Astrocyte of the cerebellum (primary cell): ENCODE measurements at places on chromosomes 16 and 17.

DNA sequence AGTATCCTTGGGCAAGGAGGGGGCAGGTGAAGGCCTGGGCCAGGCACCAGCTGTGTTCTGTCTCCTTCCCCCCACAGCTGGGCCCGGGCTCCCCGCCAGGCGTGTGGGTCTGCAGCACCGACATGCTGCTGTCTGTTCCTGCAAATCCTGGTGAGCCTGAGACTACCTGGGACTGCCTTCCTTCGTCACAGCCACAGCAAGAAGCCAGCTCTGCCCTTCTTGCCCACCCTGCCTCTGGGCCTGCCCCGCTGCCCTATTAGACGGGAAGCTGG, 12.3 kb downstream of the FCSK start:
- no peak for DNase-seq

- no peak for DNase-seq
These were observed 7.8 kb downstream of the DBNDD1 start for GRCh38 chr16:90011508-90011819.

DNA sequence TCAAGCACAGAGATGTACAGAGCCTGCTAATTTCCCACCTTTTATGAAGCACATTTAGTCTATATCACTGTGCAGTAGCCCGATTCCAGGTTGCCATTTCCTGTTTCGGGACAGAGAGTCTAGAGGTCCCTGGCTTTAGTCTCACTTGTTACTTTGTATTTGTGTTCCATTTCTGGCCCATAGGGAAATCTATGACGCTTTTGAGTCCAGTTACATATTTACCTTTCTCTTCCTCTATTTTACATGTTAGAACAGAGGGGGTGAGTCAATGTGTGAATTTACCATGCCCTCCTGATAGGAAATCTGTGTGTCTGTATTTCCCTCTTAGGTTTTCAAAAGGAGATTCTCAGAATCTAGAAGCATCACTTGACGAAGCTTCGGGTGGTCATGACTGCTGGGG, 227.1 kb upstream of the ZFHX3 start:
- no peak for DNase-seq

DNA sequence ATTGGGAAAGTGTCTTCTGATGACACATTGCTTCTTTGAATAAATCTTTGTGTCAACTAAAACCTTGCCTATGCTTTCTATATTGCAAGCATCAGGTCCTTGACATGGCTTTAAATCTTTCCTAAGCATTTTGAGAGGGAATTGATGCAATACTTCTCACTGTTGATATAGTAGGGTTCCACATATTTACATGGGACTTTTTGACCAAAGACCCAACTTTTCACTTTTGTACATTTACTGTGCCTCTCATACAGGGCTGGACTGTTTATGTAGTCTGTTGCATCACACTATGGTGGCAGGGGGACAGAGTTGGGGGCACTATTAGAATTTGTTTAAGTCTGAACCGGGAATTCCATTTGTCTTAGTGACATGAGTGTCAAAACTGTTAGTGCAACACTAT, 308.5 kb upstream of the TBX2 start:
- DNase-seq = no peak

DNA sequence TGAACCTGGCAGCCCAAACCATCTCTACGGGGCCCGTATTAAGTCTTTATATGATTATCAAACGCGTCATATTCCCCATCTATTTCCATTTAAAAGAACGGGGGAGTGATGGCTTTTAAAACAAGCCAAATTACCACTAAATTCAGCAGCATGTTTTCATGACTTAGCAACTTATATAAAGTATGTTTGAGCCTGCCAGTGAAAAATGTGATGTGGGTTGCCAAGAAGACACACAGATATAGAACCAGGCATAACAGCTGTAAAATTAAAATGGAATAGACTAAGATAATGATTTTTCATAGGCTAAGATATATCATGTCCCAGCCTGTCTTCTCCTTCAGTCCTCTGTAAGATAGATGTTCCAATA, 44.8 kb upstream of the HSBP1 start:
- no peak for DNase-seq

- DNase-seq = no peak
These were observed 2.5 kb upstream of the CLTC start for GRCh38 chr17:59617156-59617732.

- no peak for DNase-seq
These were observed 259.6 kb downstream of the TMEM114 start for GRCh38 chr16:8330761-8331160.

GRCh38 chr17:77738751-77739531, 219.6 kb upstream of the TNRC6C start:
- no peak for DNase-seq

DNA sequence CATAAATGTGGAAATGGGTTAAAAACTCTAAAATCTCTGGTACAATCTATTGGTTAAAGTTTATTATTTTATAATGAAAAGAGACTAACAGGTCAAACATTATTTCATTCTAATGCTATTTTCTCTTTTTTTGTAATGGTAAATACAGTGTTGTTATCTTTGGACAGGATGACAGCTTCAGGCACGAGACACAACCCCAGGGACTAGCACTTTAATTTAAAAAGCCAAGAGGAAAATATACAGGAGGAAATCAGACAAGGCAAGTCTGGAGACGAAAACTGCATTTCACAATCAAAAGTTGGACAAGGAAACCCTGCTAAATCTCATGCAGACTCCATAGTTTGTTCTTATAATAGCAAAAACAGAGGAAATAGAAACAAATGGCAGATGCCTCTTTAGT, 589.1 kb upstream of the CDH8 start:
- no peak for DNase-seq

GRCh38 chr17:31533546-31534155, 142.2 kb downstream of the RAB11FIP4 start:
- no peak for DNase-seq

DNA sequence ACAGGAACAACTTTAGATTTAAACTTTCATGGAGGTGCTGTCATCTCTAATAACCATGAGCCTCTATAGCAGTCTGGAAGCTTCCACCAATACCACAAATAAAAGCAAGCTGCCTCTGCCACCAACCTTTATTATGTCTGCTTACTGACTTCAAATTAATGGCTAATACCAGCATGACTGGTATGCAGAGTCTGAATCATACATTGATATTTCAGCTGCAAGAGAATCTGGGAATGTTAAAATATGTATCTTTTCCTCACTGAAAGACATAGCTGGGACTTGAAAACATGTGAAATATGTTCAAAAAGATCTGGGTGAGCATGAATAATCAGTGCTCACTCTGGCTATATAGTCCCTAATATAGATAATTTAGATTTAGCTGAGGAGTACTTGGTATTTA, 488.6 kb downstream of the CDH8 start:
- no peak for DNase-seq

DNA sequence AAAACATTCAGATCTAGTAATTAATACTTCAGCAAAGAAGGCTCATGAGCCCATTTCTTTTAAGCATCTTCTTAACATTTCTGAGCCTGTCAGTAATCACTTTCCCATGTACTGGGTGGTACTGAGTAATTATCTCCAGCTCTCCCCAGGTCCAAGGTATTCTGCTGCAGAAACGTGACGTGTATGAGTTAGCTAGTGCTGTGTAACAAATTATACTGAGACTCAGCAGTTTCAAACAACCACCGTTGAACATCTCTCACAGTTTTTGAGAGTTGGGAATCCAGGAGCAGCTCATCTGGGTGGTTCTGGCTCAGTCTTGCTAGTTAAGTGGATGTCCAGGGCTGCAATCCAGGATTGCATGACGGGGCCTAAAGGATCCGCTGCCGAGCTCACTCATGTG, 25.2 kb downstream of the C16orf95 start:
- DNase-seq = no peak

DNA sequence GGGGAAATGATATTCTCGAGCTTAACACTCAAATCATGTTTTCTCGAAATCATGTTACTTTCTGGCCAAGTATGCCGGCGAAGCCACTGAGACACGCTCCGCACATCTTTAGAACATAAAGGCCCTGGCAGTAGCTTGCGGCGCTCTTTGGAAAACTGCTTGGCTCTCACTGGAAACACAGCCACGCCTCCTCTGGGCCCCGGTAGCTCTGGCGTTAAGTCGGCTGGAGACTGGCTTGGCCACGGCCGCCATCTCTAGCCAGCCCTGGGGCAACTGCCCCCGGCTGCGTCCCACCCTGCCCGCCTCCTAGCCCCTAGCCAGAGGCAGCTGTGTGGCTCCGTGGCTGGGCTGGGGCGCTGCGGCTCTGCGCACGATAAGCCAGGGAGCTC, 9.2 kb upstream of the BAIAP2 start:
- no peak for DNase-seq

- DNase-seq = no peak
These were observed 79.3 kb downstream of the ABCC12 start for GRCh38 chr16:48076455-48077012.

- DNase-seq = no peak
These were observed 215.1 kb downstream of the CCDC182 start for GRCh38 chr17:57530026-57530425.

DNA sequence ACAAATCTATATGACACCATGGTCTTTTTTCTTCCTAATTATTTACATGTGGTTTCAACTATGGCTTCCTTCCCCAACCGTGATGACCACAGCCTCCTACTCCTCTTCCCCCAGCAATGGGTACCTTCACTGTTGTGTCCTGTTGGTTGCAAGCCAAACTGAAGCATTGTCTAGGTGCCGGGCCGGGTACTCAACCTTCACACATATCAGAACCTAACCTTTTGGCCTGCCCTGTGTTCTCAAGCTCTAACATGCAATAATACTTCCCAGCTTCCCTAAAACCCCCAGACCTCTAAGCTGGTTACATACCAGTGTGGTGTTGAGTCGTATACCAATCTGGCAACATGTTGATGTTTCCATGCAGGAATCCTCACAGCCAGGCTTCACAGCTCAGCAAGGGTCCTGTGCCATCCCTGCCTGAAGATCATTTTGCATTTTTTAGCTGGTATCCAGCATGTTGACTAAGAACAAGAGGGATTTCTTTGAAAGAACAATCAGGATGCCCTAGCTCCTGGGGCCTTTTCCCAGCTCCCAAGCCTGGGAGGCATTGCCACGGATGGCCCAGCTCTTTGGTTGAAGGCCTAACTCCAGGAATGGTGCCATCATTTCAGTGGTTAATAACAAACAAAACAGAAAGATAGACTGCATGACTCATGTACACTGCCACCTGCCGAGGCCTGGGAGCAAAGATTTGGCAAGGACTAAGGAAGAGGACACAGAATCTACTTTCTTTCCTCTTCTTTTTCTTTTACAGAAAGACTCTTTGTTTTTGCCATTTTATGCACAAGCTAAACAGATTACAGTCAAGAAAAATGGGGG, 373.7 kb upstream of the SALL1 start:
- peak; percentile 86 for DNase-seq

DNA sequence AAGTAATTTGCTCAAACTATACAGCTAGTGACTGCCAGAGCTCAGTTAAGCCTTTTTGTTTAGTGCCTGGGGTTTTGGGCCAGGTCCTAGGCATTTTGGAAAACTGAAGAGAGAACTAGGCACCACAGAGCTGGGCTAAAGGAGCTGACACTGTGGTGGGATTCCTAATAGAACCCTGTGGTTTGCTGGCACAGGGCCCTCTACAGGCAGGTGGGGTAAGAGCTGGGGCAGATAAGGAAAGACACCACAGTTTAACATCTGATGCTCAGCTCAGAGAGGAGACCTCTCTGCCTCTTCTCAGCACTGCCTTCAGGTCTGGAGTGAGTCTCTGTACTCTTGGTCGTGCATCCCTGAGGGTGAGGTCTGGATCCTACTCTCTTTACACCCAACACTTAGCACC, 121.2 kb downstream of the SNX11 start:
- DNase-seq = no peak

DNA sequence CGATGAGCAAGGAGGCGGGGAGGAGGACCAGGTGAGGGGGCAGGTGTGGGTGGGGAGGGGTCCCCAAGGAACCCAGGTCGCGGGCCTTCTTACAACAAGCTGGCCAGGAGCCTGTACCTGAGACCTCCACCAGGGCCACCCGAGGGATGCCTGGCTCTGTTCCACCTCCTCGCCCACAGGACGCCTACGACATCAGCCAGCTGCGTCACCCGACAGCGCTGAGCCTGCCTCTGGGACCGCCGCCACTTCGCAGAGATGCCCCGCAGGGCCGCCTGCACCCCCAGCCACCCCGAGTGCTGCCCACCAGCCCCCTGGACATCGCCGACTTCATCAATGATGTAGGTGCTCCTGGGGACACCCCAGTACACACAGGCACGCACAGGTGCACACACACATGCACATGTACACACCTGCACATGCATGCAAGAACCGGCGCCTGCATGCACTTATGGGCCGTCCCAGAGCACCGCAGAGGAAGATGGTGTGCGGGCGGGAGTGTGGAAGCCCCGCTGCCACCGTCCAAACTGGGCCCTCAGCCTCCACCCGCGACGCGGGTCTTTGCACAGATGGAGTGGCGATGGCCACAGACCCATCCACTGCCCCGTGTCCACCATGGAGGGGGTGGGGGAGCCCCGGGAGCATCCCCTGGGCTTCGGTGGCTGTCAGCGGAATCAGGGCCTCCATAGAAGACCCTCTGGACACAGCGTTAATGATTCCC, 6.6 kb downstream of the SLC22A31 start:
- no peak for DNase-seq

- no peak for DNase-seq
These were observed 29.5 kb upstream of the RPH3AL start for GRCh38 chr17:381941-382643.

- no peak for DNase-seq
These were observed 82.5 kb downstream of the NXN start for GRCh38 chr17:896953-897661.

GRCh38 chr17:75442168-75443103, 14.0 kb upstream of the TMEM94 start:
- DNase-seq = no peak

- peak; percentile 49 for DNase-seq
These were observed 34.5 kb downstream of the NACA2 start for GRCh38 chr17:61556224-61557188.

DNA sequence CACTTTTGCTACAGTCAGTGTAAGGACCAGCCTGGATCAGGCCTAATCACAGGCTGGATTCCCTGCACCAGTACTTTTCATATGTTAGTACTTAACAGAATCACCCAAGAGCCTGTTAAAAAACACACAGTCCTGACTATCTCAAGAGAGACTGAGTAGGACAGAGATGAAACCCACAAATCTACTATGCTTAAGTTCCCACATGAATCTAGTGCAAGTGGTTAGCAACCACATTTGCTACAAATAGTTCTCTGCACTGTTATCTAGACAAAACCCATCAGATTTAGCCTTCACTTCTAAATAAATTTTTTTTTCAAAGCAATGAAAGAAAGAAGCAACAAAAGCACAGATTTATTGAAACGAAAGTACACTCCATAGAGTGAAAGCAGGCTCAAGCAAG, 38.9 kb downstream of the SSH2 start:
- DNase-seq = no peak
